Stimulated activated CD8-positive, alpha-beta memory T cell treated with anti-CD3 and anti-CD28 coated beads, Interleukin-12 subunit alpha, Interleukin-12 subunit beta, amount 100 ng/mL, for 1 hour (primary cell): ENCODE measurements at places on chromosomes 13 and 19.

GRCh38 chr13:24271601-24272451 lies 37.6 kb upstream of the C1QTNF9 start:
- no peak for DNase-seq

GRCh38 chr19:53183146-53183764 lies 9.9 kb downstream of the ZNF665 start:
- no peak for DNase-seq

GRCh38 chr13:100473087-100473486 lies 115.5 kb downstream of the GGACT start:
- DNase-seq = no peak

DNA sequence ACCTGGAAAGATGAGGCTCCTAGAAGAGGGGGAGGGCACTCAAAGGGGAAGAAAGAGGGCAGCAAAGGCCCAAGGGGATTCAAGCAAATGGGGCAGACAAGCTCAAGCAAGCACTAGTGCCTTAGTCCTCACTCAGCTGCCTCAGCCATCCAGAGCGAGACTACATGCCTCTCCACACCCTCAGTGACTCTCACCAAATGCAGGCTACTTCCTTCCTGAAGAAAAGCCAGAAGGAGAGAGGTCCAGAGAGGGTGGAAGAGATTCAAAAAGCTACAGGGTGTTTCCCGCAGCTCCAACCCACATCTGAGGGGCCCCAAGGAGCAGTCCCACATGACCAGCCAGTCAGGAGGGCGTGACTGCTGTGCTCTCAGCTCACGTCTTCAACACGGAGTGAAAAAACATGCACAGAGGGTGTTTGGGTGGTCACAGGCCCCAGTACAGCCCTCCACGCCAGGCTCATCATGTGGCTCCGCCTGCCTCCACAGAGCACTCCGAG lies 40.5 kb downstream of the MIPEP start:
- DNase-seq = no peak

GRCh38 chr19:39064405-39064804 lies 19.8 kb upstream of the ACP7 start:
- no peak for DNase-seq

DNA sequence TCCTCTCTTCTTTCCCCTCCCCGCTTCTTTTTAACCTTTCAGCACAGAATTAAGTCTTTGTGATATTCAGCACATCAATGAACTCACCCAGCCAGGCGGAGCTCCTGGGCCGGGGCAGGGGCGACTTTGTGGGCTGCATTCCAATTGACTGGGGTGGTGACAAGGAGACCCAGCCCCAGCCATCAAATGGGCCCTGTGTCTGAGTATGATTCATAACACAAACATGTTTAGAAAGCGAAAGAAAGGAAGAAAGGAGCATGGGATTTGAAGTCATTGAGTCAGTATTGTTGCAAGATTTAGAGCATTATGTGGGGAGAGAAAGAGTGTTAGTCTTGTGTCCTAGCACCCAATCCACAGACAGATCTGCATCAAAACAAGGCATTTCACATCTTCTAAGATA lies 185.3 kb downstream of the LHFPL6 start:
- no peak for DNase-seq
